ENCODE measurements at places on chromosomes 12 and 14.

- no peak for DNase-seq
Observed at GRCh38 chr12:49941556-49942511, 8.7 kb upstream of the AQP2 start.

DNA sequence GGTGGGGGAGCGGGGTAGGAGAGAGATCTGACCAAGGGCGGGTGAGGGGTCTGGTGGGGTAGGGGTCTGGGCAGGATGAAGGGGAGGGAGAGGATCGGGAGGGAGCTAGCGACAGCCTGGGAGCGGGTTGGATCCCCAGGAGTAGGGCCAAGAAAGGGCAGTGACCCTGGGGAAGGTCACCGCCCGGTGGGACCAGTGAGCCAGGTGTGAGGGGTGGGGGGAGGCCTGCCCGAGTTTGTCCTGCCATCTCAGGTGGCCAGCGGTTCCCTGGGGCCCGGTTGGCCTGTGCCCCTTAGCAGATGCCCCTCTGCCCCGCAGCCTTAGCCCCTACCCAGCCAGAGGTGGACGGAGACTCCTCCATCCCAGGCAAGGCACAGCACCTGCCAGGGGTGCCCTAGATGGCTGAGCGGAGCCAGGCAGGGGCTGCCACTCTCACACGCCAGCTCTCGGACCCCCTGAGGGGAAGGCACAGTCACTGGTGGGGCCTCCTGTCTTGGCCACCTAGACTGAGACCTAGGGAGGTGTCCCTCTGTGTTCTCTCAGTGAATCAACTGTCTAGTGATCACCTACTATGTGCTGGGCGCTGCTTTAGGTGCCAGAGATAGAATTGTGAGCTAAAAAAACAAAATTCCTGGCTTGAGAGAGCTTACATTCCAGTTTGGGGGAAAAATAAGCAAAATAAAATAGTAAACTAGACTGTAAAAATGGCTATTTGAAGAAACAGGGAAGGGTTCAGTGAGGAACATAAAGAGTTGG lies 629 bp upstream of the TTC7B start:
- DNase-seq: no peak

GRCh38 chr14:87916103-87916885 lies 76.7 kb downstream of the GALC start:
- DNase-seq: no peak

DNA sequence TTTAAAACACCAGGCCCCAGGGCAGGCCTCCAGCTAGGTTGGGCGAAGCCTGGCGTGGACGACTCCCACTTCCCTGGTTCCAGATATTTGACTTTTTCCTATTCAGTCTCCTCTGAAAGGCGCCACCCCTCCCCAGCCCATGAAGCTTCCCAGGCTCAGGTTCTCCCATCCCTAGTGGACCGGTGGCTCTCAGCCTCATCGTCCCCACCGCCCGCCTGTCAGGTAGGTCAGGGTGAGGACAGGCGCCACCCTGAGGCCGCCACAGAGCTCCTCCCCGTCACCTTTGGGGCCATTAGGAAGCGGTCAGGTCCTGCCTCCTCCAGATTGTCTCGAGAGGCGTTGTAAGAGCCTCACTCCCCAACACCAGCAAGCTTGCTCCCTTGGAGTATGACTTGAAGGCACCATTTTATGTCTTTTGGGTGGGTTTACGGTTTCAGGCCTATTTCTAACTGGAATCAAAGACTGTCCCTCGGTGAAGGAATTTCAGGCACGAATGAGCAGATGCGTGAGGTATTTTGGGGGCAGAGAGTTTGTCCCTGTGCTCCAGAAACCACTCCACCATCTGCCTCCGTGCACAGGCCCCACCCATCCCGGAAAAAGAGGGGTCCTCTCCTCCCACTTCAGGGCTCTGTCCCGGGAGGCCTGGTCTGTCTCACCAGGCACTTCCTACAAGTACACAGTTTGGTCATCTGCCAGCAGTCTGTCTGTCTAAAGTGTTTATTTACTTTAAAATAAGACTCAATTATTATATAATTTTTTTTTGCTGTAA lies 55.6 kb downstream of the TSPAN9 start:
- DNase-seq: no peak

- DNase-seq: peak; percentile 82
Observed at GRCh38 chr12:2183556-2184541, 131.1 kb downstream of the CACNA1C start.

DNA sequence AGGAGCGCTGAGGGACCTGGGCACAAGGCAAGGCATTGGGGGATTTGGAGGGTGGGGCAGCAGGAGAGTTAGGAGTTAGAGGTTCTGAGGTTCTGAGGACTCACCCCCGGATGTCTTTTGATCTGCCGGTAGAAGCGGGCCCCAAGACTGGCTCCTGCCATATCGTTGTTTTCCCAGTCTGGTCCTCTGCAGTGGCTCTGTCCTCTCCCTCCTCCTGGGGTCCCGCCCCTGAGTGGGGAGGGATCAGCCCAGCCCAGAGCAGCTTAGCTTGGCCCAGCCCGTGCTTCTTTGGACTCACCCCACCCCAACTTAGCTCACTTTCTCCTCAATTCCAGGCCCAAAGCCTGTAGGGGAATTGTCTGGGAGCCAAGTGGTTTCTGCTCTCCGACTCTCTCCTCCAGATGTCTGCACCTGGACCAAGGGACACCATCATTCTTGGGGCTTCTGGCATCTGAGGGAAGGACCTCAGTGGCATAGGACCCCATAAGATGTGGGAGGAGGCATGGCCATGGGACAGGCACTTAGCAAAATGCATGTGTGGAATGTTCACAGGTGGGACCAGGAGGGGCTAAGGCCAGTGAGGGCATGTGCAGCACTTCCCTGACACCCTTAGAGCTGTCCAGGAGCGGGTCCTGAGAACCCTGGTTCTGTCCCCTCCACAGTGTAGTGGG lies 7.5 kb downstream of the SHMT2 start:
- DNase-seq: no peak

GRCh38 chr12:23473071-23473470 lies 476.4 kb downstream of the SOX5 start:
- no peak for DNase-seq

- no peak for DNase-seq
Observed at GRCh38 chr14:80705241-80705980, 236.1 kb downstream of the CEP128 start.

DNA sequence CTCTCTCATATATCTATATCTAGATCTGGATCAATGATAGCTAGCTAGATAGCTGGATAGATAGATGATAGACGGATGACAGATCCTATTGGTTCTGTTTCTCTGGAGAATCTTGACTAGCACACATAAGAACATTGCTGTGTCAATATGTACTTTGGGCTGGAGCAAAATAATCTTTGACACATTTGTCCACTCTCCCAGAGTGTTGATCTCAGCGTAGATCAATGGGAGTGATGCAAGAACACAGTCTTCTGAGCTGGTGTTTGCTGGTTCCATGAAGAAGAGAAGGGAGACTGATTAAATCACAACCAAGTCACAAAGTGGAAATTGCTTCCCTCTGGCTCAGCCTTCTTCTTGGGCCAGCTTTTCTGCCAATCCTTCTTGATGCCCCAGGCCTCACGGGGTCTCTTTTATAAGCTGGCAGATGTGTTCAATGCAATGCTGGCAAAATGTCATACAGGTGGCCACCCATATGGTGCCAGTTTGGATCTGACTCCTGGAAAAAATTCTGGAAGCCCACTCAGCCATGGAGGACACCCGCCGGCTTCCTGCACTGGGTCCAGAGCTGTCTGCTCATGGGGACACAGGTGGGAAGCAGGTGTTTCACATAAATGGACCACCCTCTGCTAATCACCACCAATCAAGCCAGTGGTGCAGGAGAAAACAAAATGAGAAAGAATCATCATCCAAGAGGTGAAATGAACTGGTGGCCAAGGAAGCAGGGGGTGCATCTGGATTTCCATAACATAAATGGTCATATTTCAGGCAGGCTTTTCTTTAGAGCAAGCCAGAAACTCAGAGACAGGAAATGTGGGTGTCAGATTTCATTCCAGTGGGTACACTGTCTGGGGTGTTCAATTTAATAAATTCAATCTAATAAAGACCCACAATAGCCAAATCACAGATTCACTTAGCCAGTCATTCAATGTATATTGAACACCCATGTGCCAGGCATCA lies 310.3 kb downstream of the DPF3 start:
- DNase-seq: no peak

- peak; percentile 99 for DNase-seq
Observed at GRCh38 chr14:58731465-58732293, 93.9 kb downstream of the DACT1 start.

- DNase-seq: no peak
Observed at GRCh38 chr12:4346931-4347330, 25.9 kb downstream of the TIGAR start.

DNA sequence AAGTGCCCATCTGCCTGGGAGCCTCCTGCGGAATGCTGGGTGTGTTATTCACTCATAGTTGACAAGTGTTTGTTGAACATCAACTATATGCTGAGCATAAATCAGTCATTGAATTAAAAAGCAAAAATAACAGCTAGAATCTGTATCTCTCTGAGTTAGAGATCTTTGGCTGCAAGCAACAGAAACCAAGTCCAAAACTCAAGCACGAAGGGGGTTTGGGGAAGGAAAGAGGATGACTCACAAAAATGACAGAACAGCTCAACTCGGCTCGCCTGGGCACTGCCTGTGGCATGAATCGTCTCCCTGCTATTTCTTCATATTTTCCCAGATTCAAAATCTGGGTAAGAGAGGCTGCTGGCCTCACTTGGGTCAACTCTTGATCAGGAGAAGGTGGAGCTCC lies 72.6 kb upstream of the NCOR2 start:
- DNase-seq: no peak

All from fibroblast of skin of left biceps (primary cell).